ENCODE measurements at places on chromosomes 11 and 22.

- no peak for DNase-seq
Measured at GRCh38 chr11:7696424-7696823, 9.9 kb downstream of the OVCH2 start.

DNA sequence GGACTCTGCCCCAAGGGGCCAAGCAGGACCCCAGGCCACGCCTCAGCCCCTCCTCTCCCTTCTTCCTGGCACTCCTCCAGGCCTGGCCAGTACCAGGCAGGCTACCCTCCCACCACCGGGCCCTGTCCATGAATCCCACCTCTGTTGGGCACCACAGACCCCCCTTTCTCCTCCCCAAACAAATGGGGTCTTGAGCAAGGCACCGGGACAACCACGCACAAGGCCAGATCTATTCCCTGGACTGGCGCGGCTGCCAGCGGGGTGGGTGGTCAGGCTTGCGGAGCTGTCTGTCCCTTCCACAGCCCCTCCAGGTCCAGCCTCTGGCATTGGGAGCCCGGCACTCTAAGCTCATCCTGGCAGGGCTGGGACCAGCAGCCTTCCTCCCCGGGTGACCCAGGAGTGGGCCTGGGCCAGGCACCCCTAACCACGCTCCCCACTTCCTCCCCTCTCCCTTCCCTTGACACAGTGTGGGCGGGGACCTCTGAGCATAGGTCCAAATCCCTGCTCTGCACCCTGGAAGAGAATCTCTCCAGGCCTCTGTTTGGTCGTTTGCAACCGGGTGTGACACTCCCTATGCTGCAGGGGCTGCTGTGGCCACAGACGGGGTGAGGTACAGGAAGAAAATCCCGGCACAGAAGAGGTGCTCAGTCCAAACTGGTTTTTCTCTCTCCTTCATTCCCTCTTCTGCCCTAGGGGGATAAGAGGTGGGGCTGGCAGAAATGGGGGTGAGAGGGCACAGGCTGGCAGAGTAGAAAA lies 14.6 kb downstream of the ELFN2 start:
- no peak for DNase-seq

- no peak for DNase-seq
Measured at GRCh38 chr11:14638561-14638960, 5.0 kb upstream of the PDE3B start.

DNA sequence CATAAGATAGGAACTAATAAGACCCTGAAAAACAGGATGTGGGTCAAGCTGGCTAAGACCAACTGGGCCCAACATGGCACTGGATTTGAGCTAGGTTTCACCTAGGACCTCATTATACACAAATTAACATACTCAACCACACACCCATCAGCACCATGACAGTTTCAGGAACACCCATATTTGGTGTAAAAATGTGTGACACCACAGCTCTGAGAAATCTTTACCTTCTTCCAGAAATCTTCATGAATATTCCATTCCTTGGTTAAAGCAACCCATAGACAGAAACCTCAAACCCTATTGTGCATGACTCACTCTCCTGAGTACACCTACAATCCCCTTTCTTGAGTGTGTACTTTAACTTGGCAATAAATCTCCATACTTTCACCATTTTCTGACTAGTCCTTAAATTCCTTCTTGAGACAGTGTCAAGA lies 378.8 kb downstream of the DYNC2H1 start:
- no peak for DNase-seq

DNA sequence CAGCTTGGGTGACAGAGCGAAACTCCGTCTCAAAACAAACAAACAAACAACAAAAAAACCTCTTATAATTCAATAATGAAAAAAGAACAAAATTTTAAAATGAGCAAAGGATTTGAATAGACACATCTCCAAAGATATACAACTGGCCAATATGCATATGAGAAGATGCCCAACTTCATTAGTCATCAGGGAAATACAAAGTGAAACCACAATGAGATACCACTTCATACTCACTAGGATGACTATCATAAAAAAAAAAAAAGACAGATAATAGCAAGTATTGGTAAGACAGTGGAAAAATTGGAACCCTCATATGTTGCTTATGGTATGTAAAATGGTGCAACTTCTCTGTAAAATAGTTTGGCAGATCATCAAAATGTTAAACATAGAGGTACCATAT lies 28.7 kb upstream of the BARX2 start:
- DNase-seq: no peak

DNA sequence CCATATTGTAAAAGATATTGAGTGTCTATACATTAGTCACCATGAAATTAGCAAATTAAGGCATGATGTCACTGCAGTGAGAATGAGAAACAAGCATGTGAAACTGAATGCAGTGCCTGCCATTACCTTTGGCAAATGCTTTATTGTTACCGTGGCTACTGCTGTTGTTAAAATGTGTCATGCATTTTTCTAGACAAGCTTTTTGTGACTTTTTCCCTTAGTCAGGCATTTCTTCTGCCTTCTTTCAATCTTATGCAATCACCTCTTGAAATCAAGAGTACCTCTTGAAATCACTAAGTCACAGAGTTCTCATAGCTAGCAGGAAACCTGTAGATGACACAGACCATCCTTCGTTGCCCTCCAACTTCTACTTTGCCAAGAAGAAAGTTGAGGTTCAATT lies 461.7 kb upstream of the TENM4 start:
- no peak for DNase-seq

DNA sequence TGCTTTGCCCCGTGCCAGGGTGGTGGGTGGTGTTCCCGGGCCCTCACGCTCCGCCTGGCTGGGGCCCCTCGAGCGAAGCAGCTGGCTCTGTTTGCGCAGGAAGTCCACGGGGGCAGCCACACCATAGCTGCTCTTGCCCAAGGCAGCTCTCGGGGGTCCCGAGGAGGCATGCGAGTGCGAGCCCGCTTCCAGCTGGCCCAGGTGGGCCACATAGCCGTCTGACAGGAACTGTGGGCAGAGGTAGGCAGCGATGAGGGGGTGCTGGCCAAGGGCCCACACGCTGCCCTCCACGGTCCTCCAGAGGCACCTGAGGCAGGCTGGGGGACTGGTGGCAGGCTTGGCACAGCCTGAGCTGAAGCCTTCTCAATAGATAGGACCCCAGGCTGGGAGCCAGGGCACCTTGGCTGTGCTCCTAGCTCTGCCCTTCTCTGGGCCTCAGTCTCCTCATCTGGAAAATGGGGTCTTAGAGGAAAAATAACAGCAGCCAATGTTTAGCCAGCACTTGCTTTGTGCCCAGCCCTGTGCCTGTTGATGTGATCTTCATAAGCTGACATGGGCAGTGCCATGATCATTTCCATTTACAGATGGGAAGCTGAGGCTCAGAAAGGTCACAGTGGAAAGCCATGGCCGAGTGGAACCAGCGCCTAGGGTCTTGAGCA lies 9.4 kb downstream of the AIP start:
- DNase-seq: no peak

- DNase-seq: no peak
Measured at GRCh38 chr11:61413496-61413895, 16.3 kb downstream of the CPSF7 start.

- no peak for DNase-seq
Measured at GRCh38 chr11:67415501-67416304, at the start of gene CARNS1. CARNS1 (plus strand) TSS chr11:67415678; CDS start chr11:67416200, 522 bp downstream.

- DNase-seq: no peak
Measured at GRCh38 chr11:73971175-73971719, 11.4 kb downstream of the UCP2 start.

DNA sequence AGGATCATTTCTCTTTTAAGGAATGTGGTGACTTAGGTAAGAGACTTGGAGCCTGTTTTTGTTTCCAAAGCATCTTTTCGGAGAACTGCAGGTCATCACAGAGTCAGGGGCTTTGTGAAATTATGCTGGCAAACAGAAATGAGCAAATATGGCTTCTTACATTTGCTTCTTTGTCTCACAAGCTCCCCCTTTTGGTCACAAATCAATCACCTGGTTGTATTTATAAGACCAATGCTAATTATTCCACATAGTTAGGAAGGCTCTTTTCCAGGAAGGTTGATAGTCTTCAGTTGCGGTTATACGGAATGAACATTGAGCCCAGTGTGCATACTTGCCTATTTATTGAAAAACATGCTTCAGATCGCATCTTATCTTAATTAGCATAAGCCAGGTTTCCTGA lies 34.6 kb upstream of the CEP126 start:
- DNase-seq: no peak

GRCh38 chr11:134652586-134653255 lies 240.7 kb upstream of the B3GAT1 start:
- DNase-seq: no peak

DNA sequence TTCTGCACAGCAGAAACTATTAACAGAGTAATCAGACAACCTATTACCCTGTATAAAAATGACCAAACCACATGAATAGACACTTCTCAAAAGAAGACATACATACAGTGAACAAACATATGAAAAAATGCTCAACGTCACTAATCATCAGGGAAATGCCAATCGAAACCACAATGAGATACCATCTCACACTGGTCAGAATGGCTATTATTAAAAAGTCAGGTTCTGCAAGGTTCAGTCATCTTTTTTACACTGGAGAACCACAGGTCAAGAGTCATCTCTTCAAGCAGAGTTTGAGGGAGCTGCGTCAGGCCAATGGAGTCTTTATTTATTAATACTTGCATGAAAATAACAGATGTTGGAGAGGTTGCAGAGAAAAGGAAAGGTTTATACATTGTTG lies 40.4 kb downstream of the RCN1 start:
- no peak for DNase-seq

GRCh38 chr11:17673951-17674350 lies 45.4 kb upstream of the MYOD1 start:
- no peak for DNase-seq

DNA sequence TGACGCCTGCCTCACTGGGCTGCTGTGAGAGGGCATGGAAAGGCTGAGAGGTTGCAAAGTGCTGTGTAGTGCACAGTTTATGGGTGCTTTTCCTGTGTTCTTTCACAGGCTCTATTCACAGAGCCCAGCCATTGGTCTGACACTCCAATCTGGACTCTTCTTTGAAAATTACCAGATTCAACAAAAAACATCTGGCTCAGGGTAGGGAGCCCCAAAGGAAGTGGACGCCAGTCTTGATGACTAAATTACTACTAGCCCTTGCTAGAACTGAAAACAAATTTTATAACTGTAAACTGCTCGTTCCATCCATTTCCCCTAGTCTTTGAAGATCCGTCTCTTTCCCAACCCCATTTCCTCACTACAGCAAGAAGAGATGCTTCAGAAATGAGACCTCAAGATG lies 178.6 kb downstream of the TENM4 start:
- DNase-seq: no peak

DNA sequence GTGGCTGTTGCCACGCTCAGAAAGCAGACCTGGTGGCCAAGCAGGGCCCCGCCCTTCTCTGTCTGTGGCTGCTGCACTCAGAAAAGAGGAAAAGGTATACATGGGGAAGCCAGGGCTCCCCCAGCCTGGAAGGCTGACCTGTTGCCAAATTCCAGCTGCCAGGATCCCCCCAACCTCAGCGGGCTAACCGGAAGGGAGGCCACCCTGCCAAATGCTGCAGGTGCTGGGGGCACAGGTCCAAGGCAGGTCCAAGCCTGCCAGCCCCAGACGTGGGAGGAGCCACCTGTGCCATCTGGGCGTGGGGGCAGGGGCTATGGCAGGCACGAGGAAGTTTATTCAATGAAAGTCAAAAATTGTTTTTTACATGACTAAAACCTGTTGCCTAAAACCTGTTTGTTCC lies 2.6 kb downstream of the NPTXR start:
- no peak for DNase-seq

DNA sequence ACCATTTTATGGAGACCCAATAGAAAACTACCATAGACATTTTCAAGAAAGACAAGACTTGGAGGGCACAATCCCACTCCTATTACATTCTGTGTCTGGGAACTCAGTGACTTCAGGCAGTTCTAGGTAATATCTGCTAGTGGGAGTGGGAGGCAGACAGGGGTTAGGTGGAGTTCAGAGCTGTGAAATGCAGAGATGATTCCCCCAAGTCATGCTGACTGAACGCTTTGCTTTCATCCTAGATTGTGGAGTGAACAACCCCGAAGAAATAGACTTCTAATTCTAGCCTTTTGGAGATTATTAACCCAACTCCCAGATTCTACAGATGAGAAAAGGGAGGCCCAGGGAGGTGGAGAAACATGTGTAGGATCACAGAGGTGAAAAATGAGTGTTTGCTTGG lies 437.8 kb upstream of the CADM1 start:
- no peak for DNase-seq

GRCh38 chr11:64865286-64866172 lies 12.9 kb downstream of the EHD1 start:
- DNase-seq: no peak

DNA sequence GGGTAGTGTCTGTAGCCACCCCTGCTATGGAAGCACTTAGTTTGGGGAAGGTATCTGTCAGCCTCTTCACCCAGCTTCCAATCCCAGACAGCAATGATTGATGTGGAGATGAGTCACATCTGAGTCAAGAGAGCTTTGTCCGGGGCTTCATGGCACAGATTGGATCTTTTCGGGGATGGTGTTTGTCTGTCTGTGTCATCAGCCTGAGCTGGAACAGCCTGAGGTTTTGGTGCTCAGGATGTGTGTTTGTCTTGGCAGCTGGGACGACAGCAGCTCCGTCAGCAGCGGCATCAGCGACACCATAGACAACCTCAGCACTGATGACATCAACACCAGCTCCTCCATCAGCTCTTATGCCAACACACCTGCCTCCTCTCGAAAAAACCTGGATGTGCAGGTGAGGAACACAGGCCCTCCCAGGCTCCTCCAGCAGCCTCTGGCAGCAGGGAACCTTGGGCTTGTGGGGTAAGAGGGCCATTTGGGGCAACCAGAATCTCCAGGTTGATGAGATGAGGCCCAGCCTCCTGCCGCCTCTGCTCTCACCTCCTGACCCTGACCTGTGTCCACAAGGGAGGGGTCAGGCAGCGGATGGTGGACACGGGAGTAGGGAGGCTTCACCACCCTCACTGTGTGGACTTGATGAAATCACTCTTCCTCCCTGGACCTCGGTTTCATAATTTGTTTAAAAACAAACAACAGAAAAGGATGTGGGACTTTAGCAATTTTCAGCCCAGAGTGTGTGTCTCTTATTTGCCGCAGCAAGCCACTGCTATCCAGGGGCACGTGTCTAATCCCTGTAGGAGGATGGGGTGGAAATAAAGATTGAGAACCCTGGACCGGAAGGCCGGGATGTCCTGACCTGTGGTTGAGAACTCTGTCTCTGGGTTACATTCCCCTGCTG lies 124.3 kb downstream of the DBX1 start:
- DNase-seq: no peak
